ENCODE measurements at places on chromosomes 16 and 17.
A peak's percentile ranks its signal among the peaks of the same experiment; 100 is the strongest.

DNA sequence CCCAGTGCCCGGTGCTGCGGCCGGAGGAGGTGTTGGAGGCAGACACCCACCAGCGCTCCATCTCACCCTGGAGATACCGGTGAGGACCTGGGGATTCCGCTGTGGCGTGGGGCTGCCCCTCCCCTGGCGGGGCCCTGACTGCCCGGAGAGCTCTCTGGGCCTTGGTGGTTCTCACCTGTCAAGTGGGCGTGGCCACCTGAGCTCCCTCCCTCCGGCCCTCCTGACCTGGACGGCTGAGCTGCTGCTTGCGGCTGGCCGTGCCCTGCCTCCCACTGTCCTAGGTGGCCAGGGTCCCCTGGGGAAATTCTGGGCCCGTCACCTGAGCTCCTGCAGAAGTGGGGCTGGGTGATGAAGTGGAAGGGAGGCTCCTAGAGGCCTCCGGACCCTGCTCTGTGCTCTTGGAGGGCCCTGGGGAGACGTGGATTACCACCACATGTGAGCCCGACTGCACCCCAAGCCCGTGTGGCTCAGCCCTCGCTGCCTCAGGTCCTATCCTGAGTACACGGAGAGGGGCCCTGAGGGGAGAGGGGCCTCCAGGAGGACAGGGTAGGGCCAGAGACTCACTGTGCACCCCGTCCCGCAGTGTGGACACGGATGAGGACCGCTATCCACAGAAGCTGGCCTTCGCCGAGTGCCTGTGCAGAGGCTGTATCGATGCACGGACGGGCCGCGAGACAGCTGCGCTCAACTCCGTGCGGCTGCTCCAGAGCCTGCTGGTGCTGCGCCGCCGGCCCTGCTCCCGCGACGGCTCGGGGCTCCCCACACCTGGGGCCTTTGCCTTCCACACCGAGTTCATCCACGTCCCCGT lies 1.1 kb downstream of the IL17C start:
- no peak for DNase-seq

- no peak for DNase-seq
Measured at GRCh38 chr16:55760310-55761001, 72.4 kb downstream of the CES1 start.

DNA sequence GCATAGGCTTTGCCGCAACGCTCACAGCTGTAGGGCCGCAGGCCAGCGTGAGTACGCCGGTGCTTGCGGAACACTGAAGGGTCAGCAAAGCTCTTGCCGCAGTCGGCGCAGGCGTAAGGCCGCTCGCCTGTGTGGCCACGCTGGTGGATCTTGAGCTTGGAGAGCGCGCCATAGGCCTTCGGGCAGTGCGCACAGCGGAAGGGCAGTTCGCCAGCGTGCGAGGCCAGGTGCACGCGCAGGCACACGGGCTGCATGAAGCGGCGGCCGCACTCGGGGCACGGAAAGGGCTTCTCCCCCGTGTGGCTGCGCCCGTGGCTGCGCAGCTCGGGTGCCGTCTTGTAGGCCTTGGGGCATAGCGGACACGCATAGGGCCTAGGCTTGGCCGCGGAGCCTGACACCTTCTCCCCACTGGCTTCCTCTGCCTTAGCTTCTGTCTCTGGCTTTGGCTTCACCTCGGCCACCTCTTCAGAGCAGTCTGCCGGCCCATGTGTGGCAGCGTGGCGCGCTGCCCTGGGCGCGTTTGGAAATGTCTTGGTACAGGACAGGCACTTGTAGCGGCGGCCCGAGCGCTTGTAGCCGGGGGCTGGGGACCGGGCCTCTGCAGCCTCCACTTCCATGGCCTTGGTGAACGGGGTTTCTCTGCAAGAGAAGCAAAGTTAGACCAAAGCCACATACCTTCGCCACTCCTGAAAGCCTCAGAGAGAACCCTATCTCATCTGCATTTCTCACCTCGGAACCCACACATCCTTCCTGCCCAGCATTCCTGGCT lies 10.0 kb downstream of the ZNF668 start:
- no peak for DNase-seq

DNA sequence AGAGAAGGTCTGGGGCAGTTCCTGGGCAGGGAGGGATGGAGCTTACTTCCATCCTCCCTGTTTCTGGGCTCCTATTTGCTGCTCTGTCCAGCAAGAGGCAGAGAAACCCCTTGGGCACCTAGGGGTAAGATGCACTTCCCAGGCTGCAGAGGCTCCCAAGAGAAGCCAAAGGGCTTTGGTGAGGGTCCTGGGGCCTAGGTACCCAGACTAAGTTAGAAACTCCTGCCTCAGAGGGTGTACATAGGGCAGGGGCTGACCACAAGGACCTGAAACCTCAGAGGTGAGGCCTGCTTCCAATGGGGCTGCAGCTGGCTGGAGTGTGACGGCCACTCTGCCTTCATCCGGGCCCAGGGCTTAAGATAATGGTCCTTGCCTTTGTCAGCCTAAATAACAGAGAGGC lies 1.6 kb upstream of the ARMC7 start:
- no peak for DNase-seq

GRCh38 chr16:52251495-52251894 lies 295.4 kb downstream of the TOX3 start:
- DNase-seq, result no peak

GRCh38 chr17:81210868-81211267 lies 11.9 kb downstream of the CEP131 start:
- DNase-seq, result no peak

GRCh38 chr17:73265646-73266640 lies 4.3 kb upstream of the CPSF4L start:
- DNase-seq, result no peak

- no peak for DNase-seq
Measured at GRCh38 chr16:2598133-2598641, 60.4 kb downstream of the PDPK1 start.

GRCh38 chr17:14268264-14268663 lies 31.6 kb upstream of the CDRT15 start:
- DNase-seq, result peak; percentile 40
